ENCODE measurements at places on chromosomes 12 and 14. TPM values are rescaled to one million over a fixed set of nuclear protein-coding genes. Genes with fewer than 3 reads are reported as not detected.

DNA sequence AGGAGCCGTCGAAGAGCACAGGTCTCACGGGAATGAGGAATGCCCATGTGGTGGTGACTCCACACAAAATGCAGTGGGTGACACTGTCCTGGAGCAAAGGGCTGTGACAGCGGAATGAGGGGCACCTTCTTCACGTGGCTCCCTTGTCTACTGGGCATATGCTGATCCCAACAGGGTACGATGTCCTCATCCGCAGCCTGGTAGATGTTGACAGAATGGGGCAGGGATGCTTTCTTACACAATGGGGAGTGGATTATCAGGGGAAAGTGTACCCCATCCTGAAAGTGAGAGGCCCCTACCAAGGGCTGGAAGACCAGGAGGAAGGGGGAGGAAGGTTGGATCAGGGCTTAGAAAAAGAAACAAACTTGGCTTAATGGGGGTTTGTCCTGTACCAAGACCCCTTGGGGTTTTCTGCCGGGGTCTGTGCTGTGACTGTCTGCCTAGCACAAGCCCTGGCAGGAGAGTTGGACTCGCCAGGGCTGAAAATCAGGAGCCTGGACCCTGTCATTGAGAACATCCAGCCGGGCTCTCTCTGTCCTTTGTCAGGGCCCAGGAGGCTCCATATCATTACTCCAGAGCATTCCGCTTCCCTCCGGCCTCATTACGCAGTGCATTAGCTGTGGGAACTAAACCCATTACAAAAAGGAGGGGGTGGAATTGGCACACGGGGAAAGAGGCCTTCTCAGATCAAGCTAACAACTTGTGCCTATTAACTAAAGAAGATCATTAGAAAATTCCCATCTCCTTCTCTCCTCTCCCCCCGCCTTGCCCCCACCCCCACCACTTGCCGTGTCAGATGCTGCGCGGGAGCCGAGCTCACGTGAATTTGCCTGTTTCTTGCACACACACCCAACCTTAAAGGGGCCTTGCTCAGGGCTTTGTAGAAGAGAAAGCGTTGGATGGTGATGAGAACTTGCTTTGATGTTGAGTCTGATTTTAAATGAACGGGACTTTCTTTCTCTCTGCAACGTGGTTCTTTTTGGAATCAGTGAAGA, 171.8 kb upstream of the PARP11 start:
- H3K27me3 ChIP-seq: no peaks in the 10 kb centered on the region
- H3K4me1 ChIP-seq: peaks cover 8% of the 10 kb centered on the region
- no peak overlapping the region for H3K27ac ChIP-seq
- no peak overlapping the region for H3K4me3 ChIP-seq
- peak; percentile 34 for DNase-seq

- H3K27me3 ChIP-seq: no peaks in the 10 kb centered on the region
- peaks cover 3% of the 10 kb centered on the region for H3K36me3 ChIP-seq
- no peak for DNase-seq
- H3K27ac ChIP-seq: no peak overlapping the region
- no peak overlapping the region for H3K4me3 ChIP-seq
- H3K4me1 ChIP-seq: no peaks in the 10 kb centered on the region
Measured at GRCh38 chr14:91126761-91127160, 12.9 kb downstream of the DGLUCY start.

- no peak overlapping the region for H3K27ac ChIP-seq
- DNase-seq: no peak
- no peaks in the 10 kb centered on the region for H3K4me1 ChIP-seq
- no peaks in the 10 kb centered on the region for H3K27me3 ChIP-seq
- no peak overlapping the region for H3K4me3 ChIP-seq
Measured at GRCh38 chr14:24984846-24985589, 64.9 kb downstream of the STXBP6 start.

DNA sequence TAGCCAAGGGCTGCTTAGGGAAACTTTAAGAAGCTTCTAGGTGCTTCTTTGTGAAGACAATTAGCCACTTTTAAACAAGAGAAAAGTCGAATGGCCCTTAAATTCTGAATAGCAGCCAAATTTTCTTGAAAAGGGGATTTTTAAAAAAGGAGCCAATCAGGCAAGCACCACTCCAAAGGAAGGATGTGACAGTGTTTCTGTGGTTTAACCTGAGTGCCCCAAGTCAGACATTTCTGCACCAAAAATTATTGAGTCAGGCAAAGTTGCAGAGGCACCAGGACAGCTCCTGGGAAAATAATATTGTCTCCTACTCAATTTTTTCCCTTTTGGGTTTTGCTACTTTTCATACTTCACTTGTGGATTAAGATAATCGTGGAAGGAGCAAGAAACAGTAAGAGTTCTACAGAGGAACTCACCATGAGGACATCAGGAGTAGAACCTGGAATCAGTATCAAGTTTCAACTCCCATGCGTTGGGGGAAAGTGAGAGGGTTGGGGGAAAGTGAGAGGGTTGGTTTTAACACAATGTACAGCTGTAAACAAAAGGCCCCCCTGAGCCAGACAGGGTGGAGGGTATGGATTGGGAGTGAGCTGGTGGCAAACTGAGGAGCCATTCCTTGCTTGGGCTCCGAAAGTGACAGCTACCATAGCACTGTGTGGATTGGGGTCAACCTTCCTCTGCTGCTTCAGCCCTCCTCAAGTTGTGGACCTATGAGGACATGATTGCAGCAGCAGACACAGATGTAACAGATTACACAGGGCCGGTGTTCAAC, 90.8 kb downstream of the SLC38A1 start:
- no peaks in the 10 kb centered on the region for H3K36me3 ChIP-seq
- no peaks in the 10 kb centered on the region for H3K27me3 ChIP-seq
- H3K4me1 ChIP-seq: no peaks in the 10 kb centered on the region
- H3K27ac ChIP-seq: no peak overlapping the region
- no peak overlapping the region for H3K4me3 ChIP-seq

DNA sequence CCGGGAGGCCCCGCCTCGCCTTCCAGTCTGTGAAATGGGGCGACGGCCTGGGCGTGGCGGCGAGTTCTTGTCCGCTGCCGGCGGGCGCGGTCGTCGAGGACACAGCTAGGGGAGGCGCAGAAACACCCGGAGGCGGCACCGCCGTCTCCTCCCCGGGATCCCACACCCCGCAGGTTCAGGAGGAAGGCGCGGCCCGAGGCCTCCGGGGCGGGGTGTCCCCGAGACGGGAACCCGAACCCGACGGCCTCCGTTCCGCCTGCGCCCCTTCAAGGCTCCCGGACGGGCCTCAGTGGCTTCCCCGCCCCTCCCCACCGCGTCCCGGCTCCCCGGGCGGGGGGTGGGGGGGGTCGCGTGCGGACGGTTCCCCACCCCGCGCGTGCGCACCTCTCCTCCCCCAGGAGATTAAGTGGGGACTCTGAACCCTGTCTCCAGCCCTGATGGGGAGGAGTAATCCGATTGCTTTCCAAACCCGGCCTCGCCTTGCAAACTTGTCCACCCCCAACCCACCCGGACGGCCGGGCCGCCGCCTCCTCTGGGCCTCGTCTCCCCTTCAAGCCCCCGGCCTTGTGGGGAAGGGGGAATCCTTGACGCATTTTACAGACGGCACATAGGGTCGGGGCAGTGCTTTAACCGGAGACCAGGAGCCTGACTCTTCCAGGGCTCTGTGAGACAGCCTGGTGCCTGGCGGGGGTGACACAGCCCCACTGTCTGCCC, 35.3 kb upstream of the ANKRD9 start:
- peak overlapping the region; percentile 21 for H3K4me3 ChIP-seq
- H3K4me1 ChIP-seq: peaks cover 16% of the 10 kb centered on the region
- no peak overlapping the region for H3K27ac ChIP-seq
- no peaks in the 10 kb centered on the region for H3K36me3 ChIP-seq
- H3K27me3 ChIP-seq: peaks cover 7% of the 10 kb centered on the region
- peak; percentile 74 for DNase-seq

- H3K36me3 ChIP-seq: no peaks in the 10 kb centered on the region
- no peak for DNase-seq
- H3K4me1 ChIP-seq: no peaks in the 10 kb centered on the region
- no peaks in the 10 kb centered on the region for H3K27me3 ChIP-seq
Measured at GRCh38 chr12:19166956-19167355, 37.4 kb downstream of the PLEKHA5 start.

DNA sequence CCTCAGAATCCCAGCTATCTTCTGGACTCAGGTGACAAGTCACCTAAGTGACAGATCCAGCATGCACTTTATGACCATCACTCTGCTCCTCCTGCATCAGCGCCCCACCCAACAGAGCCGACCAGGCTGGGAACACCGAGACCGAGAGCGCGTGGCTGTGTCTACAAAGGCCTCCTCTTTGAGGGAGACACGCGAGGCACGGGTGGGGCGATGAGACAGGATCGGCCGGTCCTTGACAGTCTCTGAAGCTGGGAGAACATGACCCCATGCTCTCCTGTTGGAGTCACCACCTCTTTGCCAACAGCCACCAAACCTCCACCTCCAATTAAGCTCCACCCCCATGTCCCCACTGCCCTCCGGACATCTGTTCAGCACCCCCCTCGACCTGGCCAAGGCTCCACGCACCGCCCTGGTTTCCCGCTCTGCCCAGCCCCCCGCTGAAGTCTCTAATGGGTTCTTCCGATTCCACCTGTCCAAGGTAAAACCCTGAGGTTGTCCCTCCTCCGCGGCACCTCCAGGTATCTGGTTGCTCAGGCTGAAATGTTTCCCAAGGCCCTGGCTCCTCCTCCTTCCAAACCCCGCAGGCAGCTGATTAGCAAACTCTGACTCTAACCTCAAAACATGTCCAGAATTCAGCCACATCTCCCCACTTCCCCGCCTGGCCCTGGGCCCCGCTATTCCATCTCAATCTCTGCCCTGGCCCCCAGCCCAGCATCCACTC, 31.5 kb downstream of the HSP90AA1 start:
- H3K27ac ChIP-seq: no peak overlapping the region
- H3K27me3 ChIP-seq: no peaks in the 10 kb centered on the region
- H3K4me1 ChIP-seq: no peaks in the 10 kb centered on the region
- 0 out of 2 replicates have a peak, but pooled peaks cover 2% of the 10 kb centered on the region for H3K36me3 ChIP-seq

- no peak for DNase-seq
- no peak overlapping the region for H3K27ac ChIP-seq
- no peak overlapping the region for H3K4me3 ChIP-seq
- no peaks in the 10 kb centered on the region for H3K36me3 ChIP-seq
- H3K4me1 ChIP-seq: no peaks in the 10 kb centered on the region
Measured at GRCh38 chr12:32671930-32672780, 6.9 kb upstream of the DNM1L start.

The KRT82 gene
- not detected for total RNA-seq

The ZNF410 gene
- total RNA-seq: 19.1 TPM

The NDRG2 gene
- 27.2 TPM for total RNA-seq

The SMCO2 gene
- total RNA-seq: 0.80 TPM

The CKB gene
- 572 TPM for total RNA-seq
